ENCODE measurements at places on chromosomes 3 and 15.

DNA sequence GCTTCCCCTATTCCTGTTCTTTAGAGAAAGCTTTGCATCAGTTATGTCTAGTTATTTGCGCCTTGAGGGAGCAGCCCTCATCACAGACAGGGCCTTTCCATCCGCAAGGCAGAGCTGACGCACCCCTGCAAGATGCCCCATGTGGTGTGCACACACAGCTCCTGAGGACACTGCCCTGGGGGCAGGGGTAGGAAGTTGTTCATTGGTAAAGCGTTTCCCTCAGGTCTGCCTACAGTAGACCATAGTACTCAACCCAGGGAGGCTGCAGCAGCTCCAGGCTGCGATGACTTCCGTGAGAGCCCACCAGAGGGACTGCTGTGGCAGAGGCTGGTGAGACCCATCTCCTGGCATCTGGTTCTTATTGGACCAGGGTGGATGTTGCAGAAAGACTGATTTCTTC is 55.1 kb upstream of the PLXNA1 start:
- DNase-seq = no peak

DNA sequence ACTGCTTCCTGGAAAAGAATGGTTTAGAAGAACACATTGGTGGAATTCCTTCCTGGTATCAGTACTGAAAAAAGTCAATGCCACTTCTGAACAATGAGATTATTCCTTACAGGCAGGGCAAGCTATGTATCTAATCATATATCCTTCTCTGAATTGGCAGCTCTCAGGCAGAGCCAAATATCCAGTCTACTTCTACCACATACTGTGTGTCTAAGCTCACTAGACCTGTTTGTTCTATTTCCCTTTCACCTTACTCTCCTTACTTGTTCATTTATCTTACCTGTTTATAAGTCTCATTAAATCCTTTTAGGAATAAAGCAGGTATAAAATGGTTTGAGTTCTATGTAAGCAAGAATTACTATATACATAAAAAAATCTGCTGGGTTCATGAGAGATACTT is 8.3 kb downstream of the SETMAR start:
- no peak for DNase-seq

GRCh38 chr3:141410846-141411245 is 42.5 kb downstream of the ZBTB38 start:
- no peak for DNase-seq

GRCh38 chr15:63020759-63021430 is 21.7 kb upstream of the TPM1 start:
- DNase-seq = peak; percentile 12

- DNase-seq = no peak
Observed at GRCh38 chr3:24359645-24360462, 134.8 kb downstream of the THRB start.

DNA sequence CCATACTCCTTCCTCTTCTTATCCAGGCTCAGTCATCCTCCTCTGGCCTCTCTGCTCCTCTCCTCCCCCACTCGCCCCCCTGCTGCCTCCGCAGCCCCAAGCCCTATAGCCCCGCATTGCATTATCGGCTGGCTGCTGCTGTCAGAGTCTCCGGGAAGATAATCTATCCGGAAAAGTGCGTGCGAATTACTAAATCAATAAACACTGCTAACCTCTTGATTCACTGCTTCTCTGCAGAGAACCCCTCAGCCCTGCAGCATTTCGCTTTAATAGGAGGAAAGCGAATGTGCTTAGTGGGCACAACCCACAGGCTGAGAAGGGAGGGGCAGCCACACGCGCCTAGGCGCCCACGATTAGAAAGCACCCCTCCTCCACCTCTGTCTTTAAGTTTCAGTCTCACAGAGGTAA is 167.6 kb downstream of the ABHD5 start:
- DNase-seq = no peak

- peak; percentile 27 for DNase-seq
Observed at GRCh38 chr15:31135523-31135922, 34.0 kb upstream of the TRPM1 start.

DNA sequence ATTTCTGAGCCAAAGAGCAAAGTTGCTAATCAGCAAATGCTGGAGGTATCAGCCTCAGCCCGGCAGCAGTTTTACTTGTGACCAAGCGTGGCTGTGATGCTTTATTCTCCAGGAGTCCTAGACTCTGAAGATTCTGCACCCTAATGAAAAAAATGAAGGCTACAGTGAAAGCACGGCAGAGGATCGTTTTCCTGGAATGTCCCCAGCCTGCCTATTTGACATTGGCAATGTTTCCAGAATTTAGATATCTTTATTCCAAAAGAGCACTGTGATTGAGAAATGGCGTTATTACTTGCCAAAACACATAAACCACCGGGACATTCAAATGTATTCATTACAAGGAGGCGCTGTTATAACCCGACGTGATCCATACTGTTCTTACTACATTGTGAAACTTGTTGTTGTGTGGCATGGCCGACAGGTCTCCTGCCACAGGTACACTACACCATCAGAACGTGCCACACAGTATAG is 263.8 kb downstream of the SLCO3A1 start:
- DNase-seq = no peak

- DNase-seq = peak; percentile 73
Observed at GRCh38 chr3:14371573-14372474, 30.6 kb upstream of the SLC6A6 start.

- DNase-seq = no peak
Observed at GRCh38 chr3:58691997-58692396, 25.4 kb upstream of the FAM3D start.

DNA sequence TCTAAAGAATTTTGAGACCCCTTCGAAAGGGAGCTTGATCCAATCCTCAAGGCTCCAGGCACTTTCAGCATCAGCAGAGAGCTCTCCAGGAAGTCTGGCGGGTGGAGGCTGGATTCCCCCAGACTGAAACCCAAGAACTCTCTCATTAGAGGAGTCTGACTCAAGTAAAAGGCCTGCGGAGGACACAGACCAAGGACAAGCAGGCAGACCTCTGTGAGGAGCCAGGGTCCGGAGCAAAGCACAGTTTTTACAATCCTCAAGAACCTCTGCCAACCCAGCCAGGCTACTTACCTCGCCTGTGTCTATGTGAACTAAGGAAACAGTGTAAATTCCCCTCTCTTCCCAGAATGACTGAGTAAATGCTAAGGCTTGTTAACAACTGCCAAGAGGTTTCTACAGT is 86.2 kb downstream of the FBN1 start:
- no peak for DNase-seq

DNA sequence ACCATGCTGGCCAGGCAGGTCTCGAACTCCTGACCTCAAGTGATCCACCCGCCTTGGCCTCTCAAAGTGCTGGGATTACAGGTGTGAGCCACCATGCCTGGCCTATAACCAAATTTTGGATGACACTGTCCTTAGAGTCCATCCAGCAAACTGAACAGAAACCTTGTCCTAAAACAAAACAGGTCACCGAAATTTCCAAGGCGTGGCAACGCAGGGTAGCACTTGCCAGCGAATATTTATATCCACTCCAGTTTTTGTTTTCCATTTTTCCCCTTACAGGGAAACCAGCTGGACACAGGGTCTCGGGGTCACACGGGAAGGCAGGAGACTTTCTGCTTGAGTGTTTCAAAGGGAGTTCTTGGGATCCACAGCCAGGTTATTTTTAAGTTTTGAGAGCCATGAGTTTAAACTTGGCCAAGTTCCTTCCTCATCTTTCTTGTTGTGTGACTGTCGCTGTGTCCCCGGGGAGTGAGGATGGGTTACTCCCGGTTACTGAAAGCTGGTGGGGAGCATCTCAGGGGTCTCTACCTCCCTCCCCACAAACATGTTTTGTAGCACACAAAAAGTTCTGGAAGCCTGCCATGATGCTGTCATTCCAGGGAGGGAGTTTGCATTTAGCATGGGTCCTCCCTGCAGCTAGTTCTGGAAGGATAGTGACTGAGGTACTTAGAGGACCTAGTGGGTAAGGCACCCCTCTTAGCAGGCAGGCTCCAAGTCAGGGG is 12.6 kb downstream of the LIMD1 start:
- no peak for DNase-seq

DNA sequence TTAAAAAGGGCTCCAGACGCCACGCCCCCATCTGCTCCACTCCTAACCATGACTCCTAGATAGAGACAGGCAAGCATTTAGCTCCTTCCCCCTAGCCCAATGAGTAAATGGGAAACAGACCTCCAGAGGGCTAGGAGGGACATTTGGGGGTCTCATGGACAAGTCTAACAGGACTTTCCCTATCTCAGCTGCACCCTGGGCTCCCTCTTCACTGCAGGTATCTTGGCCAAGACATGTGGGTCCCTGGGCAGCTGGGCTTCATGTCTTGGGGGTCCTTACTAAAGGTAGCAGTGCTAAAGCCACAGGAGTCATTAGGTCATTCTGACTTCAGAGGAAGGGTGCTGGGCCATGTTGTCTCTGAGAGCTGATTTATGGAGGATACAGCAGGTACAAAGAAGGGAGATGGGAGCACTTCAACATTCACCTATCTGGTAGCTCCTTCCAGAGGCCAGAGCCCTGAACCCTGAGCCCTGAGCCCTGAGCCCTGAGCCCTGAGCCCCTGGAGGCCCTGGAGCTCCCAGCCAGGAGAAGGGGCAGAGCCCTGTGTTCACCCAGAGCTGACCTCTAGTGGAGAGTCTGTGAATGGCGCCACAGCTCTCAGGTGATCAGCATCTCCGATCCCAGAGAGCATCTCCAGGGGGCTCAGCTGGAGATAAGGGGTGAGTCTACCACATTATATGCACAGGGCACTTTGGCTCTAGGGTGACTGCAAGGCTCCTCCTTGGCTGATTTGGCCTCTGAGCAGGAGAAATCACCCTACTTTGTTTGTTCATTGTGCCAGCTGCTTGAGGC is 40.1 kb upstream of the EPHB1 start:
- DNase-seq = peak; percentile 68

DNA sequence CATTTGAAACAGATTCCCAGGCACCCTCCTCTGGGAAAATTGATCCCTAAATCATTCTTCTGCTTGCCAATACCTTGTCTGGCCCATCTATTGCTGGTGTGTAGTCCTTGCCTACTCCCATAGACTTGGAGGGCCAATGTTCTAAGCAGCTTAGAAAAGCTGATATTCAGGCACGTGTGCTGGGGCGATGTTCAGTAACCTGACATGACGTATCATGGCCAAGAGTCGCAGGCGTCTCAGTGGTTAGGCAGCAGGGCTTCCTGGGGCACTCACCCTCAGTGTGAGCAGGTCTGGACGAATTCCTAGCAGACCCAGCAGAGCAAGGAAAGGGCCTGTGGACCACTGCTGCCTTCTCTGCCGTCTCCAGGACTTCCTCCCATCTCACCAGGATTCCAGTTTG is 21.6 kb downstream of the EPHB1 start:
- no peak for DNase-seq

GRCh38 chr15:76191539-76192244 is 119.6 kb downstream of the ETFA start:
- no peak for DNase-seq

All from trophoblast cell (in vitro differentiated cells and primary cell).